ENCODE measurements at places on chromosomes 5 and 9.

DNA sequence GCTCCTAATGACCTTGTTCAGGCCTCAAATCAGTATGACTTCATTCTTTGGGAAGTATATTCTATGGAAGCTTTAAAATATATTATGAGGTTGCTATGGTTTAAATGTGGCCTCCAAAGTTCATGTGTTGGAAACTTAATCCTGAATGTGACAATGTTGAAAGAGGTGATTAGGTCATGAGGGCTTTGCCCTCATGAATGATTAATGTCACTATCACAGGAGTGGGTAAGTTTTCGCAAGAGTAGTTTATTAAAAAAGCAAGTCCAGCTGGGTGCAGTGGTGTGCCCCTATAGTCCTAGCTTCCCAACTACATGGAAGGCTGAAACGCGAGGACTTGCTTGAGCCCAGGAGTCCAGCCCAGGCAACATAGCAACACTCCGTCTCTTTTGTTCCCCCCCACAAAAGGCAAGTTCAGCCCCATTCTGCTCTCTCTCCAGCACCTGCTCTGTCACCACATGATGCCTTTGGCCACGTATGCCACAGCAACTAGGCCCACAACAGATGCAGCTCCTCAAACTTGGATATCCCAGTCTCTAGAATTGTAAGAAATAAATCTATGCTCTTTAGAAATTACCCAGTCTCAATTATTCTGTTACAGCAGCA, 105.3 kb downstream of the SIL1 start:
- no peak for DNase-seq

DNA sequence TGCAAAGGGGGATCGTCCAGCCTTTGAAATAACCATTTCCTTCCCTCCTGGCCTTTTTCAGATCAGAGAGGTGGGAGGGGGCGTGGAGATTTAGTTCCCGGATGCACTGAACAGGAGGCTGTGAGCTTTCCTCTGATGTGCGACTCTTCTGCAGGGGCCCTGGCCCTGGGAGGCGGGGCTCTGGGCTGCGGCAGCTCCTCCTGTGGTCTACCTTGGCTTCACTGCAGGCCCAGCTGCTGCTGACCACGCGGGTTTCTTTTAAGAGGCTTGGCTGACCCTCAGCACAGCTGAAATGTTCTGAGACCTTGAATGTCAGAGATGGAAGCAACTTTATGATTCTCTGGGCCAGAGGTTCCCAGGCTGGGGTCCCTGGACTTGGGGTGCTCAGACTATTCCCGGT, 27.0 kb upstream of the COL15A1 start:
- no peak for DNase-seq

DNA sequence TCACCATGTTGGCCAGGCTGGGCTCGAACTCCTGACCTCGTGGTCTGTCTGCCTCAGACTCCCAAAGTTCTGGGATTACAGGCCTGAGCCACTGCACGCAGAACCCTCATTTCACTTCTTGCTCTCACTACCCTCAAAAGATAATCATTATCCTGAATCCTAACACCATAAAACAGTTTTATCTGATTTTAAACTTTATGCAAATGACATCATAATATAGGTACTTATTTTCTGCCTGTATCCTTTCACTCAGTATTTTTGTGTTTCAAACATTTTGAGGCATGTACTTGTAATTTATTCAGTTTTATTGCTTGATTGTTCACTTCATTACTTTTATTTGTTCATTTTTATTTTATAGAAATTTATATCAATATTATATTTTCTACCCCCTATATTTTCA, 719.2 kb upstream of the ARRDC3 start:
- no peak for DNase-seq

DNA sequence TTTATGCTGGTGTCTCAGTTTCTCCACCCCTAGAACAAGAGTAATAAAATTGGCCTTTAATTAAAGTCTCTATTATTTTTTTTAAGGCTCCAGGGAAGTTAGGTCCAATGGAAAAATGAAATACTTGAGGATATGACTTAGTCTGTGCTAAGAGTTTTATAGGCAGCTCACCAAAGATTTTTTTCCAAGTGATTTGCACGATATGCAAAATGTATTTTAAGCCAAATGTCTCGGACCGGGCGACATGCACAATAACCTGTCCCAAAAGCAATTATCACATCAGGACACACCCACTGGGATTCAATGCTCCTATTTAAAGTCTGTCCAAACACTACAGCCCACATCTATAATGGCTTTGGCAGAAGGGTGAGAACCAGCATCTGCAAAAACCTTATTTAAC, 136.1 kb upstream of the ANKH start:
- DNase-seq, result no peak

- no peak for DNase-seq
These were observed 293.3 kb downstream of the CSNK1G3 start for GRCh38 chr5:123805300-123805699.

DNA sequence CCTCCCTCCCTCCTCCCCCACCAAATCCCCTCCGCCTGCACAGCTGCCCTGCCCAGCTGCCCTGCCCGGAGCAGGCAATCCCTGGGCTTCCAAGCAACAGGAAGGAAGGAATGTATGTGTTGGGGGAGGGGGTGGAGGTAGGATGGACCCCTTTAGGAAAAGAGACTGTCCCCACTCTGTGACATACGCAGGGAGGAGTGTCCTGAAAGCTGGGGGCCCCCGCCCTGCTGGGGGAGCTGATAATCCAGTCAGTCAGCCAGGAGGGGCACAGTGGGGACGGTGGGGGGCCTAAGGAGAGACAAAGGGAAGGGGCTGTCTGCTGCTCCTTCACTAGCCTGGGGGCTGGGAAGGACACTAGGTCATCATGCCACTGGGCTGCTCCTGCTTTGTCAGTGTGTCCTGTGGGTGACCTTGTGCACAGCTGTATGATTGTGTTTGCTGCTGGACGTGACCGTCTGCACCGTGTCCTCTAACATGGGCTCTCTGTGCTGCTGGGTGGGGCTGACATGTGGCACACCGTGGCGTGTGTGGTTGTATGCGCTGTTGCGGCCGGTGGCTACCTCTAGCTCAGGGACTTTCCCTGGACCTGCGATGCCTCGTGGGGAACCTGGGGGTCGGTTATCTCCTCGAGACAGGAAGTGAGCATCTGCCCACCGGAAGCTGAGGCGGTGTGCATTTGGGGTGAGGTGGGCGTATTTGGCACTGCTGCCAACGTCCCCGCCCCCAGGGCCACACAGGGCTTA, 3.0 kb downstream of the N4BP3 start:
- DNase-seq, result no peak

GRCh38 chr5:14737291-14737690, 72.8 kb downstream of the OTULIN start:
- DNase-seq, result no peak

DNA sequence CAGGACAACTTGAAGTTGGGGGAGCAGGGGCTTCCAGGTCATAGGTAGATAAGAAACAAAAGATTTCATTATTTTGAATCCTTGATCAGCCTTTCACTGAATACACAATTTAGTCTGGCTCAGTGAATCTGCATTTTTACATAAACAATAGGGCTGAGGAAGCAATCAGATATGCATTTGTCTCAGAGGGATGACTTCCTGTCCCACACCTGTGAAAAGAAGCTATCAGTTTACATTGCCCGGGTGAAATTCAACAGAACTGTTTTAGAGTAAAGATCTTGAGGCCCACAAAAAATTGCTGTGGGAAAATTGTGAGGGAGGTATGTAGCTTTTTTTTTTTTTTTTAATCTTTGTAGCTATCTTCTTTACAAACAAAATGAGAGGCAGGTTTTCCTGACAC, 38.3 kb downstream of the DNAJB5 start:
- DNase-seq, result no peak

GRCh38 chr9:129079829-129080228, 1.1 kb upstream of the DOLPP1 start:
- DNase-seq, result no peak

GRCh38 chr5:173069671-173070070, 13.5 kb downstream of the CREBRF start:
- DNase-seq, result no peak

GRCh38 chr9:124128568-124129166, 117.1 kb downstream of the LHX2 start:
- no peak for DNase-seq

GRCh38 chr5:126354012-126354857, 69.0 kb upstream of the GRAMD2B start:
- no peak for DNase-seq

DNA sequence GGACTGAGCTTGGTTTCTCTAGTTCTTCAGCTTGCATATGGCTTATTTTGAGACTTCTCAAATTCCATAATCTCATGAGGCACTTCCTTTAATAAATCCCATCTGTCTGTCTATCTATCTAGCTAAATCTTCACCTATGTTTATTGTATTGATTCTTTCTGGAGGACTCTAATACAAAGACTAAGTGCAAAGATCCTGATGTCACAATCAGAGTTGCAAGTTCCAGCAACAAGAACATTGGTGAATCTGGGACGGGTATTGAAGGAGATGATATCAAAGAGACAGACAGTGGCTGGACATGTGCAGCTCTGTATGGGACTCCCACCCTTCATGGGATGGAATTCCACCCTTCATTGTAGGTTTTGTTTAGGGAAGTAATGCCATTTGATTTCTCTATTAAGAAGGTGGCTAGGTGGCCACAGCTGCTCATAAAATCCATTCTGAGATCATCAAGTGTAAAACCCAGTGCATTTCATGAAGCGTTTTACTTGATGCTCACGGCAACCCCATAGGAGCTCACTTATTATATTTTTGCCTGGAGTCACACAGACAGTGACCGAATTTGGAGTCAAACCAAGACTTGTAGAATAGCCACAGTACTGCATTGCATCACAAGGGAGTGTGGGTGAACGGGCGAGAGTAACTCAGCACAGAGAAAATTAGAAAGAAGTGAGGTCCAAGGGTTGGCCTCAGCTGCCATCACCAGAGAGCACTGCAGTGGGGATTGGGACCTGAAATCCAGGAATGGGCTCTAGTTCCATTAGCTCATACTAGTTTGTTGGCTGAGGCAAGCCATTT, 24.9 kb downstream of the TAS2R1 start:
- no peak for DNase-seq

DNA sequence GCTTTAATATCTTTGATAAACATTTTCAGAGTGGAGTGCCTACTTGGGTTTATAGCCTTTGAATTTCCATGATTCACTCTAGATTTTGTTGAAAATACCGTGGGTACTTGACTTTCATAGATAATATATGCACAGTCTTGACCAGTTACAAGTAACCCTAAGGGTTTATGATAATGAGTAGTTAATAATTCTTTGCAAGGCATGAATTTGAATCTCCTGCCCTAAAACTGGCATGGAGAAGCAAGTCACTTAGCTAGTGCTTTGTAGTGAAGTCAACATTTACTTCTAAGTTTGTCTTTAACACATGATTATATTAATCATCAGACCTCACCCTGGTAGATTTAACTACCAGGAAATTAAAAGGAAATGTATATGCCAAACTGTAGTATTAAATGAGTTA, 115.8 kb downstream of the CWC27 start:
- DNase-seq, result no peak

DNA sequence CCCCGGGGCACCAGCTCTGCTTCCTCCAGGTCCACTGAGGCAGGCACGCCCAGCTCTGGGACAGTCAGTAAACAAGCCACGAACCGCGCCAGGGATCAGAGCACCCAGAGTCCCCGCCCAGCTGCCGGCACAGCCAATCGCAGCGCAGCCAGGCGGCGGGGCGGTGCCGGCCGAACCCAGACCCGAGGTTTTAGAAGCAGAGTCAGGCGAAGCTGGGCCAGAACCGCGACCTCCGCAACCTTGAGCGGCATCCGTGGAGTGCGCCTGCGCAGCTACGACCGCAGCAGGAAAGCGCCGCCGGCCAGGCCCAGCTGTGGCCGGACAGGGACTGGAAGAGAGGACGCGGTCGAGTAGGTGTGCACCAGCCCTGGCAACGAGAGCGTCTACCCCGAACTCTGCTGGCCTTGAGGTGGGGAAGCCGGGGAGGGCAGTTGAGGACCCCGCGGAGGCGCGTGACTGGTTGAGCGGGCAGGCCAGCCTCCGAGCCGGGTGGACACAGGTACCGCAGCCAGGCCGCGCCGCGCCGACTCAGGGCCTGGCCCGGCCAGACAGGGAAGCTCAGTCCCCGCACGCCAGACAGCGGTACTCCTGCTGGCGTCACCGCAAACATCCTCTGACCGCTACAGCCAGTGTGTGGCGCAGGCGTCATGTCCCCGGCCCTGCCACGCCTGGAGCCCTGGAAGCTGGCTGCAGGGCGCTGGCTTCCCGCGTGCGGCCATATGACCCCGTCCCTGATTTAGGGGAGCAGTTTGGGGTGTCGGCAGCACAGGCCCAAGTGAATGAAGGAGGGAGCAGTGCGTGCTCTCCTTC, at the start of gene CTSL:
TSS of gene CTSL (plus strand) at position 220 of the 810 bp plus-strand sequence. CDS start 1,485 bp downstream, outside the sequence.
- DNase-seq, result peak; percentile 56

DNA sequence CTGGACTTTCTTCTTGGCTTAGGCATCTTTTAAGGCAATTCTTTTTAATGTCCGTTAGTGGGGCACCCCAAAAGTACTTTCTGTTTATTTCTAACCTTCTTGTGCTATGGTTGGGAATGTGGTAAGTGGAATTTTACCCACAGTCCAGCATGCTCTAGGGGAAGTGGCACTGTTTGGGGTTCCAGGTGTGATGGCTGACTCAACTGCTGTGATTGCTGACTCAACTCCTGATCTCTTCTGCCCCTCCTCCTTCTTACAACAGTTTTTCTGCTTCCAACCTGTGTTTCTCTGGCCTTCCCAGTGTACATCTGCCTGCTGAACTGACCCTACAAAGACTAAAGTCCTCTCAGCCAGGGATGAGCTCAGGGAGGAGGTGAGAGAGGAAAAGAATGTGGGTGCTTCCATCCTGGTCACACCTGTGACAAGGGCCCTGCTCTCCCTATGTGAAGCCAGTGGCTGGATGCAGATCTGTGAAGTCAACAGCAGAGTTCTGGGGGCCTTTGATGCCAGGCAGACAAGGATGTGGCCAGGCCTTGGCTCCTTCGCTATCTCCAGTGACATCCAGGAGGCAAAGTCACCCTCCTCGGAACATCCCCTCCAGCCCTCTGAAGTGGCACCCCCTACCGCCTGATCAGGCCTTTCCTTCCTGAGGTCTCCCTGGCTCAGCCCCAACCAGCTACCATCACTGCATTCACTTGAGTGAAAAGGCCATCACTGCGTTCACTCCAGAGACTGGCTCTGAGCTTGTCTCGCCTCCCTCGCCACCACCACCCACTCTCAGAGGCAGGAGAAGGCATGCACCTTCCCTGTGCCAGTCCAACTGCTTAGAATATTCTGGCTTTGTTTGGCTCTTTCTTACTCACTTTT, 72.2 kb downstream of the C5orf15 start:
- no peak for DNase-seq

- DNase-seq, result no peak
These were observed 228.8 kb downstream of the PLK2 start for GRCh38 chr5:58231041-58231440.

DNA sequence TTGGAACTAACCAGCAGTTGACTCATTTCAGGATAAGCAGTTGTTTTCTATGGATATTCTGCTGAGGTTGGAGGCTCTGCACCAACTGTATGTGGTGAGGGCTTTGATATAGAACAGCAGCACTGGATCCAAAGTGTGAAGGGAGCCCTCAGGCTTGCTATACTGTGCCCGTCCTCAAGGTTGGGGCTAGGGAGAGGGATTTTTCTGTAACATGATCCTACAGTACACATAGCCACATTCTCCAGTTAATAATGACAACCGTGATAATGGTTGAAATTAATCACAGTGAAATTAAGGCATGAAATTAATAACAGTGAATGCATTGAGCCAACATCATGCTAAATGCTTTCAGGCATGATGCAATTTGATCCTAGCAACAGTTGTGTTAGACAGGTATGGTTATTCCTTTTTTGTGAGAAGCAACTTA, 36.7 kb downstream of the ARHGAP26 start:
- DNase-seq, result no peak

- DNase-seq, result no peak
These were observed 9.2 kb downstream of the EEIG1 start for GRCh38 chr9:127971357-127972235.
